ENCODE measurements at places on chromosomes 7 and 10. TPM values are rescaled to one million over a fixed set of nuclear protein-coding genes. Genes with fewer than 3 reads are reported as not detected.

CFAP58 gene
- total RNA-seq, result 0.69 TPM

FKBP9 gene
- 232 TPM for total RNA-seq

ENKUR gene
- total RNA-seq, result 0.95 TPM

ANKRD22 gene
- total RNA-seq, result 5.0 TPM

KAZALD1 gene
- 27.0 TPM for total RNA-seq

EBF3 gene
- total RNA-seq, result 29.4 TPM

ARHGEF35 gene
- total RNA-seq, result 6.5 TPM

ACTR3C gene
- total RNA-seq, result 6.5 TPM

RSPH10B2 gene
- 0.53 TPM for total RNA-seq

FGFBP3 gene
- total RNA-seq, result 1.5 TPM

PRLHR gene
- total RNA-seq, result 0.48 TPM
